GM06990 (cell line): ENCODE measurements at places on chromosomes 3 and 15.

GRCh38 chr3:24518990-24519367, 24.3 kb upstream of the THRB start:
- DNase-seq, result no peak

- no peak for DNase-seq
Observed at GRCh38 chr15:25184356-25185155, 229.8 kb downstream of the SNRPN start.

GRCh38 chr3:164393171-164393570, 685.1 kb downstream of the SI start:
- DNase-seq, result no peak

GRCh38 chr15:78673476-78673875, 32.5 kb upstream of the CHRNB4 start:
- DNase-seq, result no peak

DNA sequence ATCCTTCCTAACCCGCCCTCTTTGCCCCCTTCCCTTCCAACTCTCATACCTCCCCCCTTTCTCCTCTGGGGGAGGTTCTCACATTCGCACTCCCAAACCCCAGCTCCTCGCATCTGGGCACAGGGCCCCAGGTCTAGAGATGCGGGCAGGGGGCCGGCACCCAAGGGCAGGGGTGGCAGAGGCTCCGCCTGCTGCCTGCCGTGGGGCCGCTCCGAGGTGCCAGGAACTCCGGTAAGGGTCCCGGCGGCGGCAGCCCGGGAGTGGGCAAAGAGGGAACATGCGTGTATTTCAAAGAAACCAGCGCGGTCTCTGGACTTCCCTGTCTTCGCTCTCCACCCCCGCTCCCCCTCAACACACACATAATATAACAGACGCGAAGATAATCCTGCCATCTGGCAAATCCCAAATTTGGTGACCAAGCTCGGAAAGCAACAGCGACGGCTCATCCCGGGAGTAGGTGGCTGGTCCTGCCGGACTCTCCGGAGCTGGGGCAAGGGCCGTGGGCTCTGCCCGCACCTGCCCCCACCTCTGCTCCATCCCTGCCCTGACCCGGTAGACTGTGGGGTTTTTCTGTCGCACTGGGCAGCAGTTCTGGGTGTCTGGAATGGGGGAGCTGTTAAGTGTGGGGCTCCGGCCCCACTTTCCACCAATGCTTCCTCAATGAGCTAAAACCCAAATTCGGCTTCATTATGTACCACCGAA, 31.0 kb downstream of the NR2F2 start:
- no peak for DNase-seq

GRCh38 chr3:144052275-144052674, 80.7 kb downstream of the DIPK2A start:
- no peak for DNase-seq

GRCh38 chr3:149333176-149333859, at the start of gene TM4SF18:
Gene TM4SF18, minus strand, starts transcription at chr3:149333636. Its CDS starts 254 bp downstream, at chr3:149333382.
- no peak for DNase-seq

DNA sequence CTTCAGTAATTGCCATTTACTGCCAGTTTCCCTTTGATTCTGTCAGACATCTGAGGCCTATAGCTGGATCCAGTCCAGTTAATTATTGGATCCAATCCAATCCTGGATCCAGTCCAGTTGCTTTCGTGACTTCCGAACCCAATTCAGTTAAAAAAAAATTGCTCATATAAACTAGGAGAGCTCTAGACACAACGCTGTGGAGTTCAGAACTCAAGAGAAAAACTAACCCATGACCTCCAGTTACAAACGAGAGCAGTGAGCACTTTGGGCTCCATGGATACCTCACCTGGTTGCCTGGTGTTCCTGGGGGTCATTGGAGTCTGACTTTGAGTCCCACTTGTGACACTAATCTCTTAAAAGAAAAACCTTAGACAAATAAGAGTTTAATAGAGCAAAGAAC, 269.8 kb downstream of the THSD4 start:
- DNase-seq, result no peak

DNA sequence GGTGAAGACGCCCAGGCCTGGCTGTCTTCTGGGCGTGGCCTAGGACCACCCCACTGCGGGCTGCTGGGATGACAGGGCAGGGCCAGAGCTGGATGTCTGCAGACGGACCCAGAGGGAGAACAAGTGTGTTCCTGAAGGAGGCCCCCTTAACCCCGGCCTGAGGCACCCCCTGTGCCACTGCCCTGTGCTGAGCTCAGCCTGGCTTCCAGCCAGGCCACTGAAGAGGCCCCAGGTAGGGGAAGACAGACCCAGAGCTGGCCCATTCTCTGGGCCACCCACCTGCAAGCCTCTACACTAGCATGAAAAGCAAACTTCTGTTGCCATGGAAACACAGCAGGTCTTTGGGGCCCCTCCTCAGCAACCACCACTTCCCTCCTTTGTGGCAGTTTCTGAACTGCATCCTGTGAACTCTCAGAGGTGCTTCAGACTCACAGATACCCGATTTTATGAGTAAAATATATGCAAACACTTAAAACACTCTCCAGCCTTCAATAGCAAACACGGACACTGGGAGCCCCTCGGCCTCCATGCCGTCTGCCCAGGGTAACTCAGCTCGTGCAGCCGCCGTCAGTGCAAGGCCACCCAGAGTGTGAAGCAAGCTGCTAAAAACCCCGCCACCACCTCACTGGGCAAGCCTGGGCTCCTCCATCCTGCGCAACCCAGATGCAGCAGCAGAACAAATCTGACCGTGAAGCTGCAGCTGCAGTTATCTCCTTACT, 42.5 kb downstream of the CMTM6 start:
- peak; percentile 66 for DNase-seq

DNA sequence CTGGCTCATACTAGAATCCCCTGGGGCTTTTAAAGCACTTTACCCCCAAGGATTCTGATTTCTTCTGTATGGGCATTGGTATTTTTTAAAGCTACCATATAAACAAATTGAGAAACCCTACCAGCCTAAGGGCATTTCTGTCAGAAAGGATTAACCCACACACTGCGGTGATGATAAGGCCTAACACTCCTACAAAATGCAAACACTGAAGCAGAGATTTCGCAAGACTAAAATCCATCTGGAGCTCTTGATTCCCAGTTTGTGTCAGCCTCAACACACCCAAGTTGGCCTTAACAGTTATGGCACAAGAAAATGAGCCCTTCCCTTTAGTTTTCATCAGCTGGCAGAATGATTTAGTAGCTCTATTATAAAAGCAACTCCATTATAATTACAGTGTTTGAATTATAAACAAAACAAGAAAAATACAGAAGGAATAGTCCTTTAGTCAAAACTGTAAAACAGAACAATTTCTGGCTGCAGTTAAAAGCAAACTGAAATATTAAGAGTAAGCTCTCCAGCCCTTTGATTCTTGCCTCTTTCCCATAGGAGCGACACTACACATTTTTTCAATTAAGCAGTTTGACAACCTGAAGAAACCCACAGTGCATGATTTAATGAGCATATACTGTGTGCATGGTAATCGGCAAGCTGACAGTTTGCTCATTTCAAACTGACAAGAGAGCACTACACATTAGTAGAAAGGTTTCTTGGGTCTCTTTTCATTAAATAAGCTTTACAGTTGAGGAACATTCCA, 441.2 kb downstream of the FHIT start:
- DNase-seq, result no peak

GRCh38 chr3:44983484-44983941, 7.5 kb downstream of the EXOSC7 start:
- no peak for DNase-seq

GRCh38 chr15:71489570-71489969, 320.8 kb upstream of the NR2E3 start:
- DNase-seq, result no peak

GRCh38 chr3:184359610-184360009, 1.8 kb downstream of the CLCN2 start:
- DNase-seq, result no peak

DNA sequence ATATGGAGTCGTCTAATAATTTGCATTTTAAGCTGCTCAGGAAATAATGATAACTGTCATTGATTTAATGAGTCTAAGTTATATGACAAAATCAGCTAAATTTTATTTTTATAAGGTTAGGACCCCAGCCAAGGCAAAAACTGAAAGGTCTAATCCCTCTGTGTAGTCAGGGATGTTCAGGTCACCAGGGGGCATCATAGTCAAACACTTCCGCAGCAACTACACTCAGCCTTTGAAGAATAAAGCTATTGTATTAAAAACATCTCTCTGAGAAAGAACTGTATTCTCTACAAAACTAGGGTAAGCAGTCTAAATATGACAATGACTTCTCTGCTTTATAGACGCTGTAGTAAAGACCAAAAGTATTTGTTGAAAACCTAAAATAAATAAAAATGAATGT, 15.0 kb downstream of the INTS14 start:
- DNase-seq, result no peak

- DNase-seq, result no peak
Observed at GRCh38 chr3:58071480-58071971, 63.3 kb downstream of the FLNB start.

DNA sequence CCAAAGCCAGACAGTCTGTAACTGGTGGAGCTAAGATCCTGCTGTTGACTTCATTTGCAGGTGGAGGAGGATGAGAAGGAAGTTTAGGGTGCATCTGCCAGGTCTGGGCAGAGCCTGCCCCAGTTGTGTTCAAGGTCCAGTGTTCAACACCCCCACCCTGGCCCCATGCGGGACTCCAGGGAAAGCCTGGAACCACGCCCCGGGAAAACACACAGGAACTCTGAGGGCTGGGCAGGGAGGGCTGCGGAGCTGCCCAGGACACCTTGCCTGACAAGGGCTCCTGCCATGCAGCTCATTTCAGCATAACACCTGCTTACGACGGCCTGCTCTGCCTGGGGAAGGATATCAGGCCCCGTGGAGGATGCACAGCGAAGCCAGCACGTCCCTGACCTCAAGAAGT, 286.3 kb downstream of the XXYLT1 start:
- no peak for DNase-seq

DNA sequence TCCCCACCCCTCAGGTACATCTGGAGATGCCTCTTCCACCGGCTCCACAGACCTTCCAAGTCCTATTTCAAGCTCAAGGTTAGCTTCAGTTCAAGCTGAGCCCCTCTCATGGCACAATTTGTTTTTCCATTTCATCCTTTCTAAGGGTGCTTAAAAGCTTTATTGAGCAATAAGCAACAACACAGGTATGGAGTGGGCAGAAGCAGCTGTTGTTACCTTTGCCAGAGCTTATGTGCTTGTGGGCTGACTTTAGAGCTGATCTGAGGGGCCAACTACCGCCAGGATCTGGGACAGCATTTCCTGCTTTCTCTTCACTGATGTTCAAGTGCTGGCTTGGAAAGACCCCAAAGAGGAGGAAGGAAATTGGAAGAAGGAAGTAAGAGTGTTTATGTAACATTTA, 140.0 kb upstream of the KLHL25 start:
- DNase-seq, result no peak

- DNase-seq, result no peak
Observed at GRCh38 chr3:196423044-196423781, 9.0 kb downstream of the UBXN7 start.

GRCh38 chr3:76527773-76528172, 512.1 kb upstream of the ROBO2 start:
- no peak for DNase-seq

GRCh38 chr3:183500981-183501704, 54.4 kb downstream of the KLHL6 start:
- DNase-seq, result no peak

- DNase-seq, result no peak
Observed at GRCh38 chr3:72342450-72342849, 505.8 kb downstream of the SHQ1 start.

DNA sequence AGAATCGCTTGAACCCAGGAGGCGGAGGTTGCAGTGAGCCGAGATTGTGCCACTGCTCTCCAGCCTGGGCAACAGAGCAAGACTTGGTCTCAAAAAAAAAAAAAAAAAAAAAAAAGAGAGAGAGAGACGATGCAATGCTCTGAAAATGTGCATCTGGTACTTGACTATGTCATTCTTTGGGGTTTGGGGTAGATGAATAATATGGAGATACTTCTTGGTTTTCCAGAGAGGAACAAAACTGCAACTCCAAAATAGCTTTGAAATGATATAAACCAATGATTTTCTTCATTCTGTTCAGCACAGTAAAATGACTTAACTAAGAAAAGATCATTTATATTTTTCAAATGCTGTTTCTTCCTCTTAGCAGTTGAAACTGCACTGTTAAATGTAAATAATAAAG, 158.9 kb downstream of the ISL2 start:
- no peak for DNase-seq

GRCh38 chr3:24545887-24546286, 51.2 kb upstream of the THRB start:
- no peak for DNase-seq

DNA sequence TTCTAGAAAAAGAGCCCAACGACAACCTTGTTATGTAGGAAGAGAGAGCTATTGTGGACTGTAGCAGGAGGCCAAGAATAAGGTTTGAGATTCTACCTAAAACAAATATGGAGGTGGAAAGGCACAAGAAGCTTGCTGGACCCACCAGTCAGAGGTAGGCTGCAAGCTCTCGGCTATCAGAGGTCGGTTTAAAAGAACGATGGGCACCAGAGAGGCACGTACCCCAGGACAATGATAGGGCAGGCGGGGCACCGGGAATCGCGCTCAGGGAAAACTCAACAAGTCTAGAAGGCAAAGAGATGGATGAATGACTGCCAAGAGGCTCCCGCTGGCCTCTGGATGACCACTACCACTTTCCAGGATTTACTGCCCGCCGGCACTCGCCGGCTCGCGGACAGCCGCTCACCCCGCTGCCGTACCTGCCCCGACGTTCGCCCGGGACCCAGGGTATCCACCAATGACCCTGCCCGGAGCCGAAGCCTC, 1.1 kb downstream of the HDGFL3 start:
- no peak for DNase-seq

GRCh38 chr3:50445919-50446318, 57.5 kb downstream of the CACNA2D2 start:
- no peak for DNase-seq

- no peak for DNase-seq
Observed at GRCh38 chr3:47605652-47606051, 27.0 kb upstream of the CSPG5 start.

DNA sequence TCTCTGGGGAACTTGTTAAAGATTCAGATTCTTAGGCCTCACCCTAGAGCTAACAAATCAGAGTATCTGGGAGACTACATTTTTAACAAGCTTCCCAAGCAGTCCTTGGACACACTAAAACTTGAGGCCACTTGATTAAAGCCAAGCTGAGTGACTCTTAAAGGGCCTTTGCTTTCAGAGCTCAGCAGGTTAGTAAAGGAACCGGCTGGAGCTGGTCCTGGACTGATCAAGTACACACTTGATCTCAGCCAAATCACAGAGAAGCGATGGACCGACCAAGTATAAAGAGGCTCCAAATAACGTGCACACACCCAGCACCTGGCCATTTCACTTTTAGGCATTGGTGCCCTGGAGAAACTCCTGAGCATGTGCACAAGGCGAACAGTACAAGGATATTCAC, 12.9 kb upstream of the TM6SF1 start:
- DNase-seq, result no peak

GRCh38 chr3:157559401-157559800, 56.2 kb upstream of the VEPH1 start:
- no peak for DNase-seq
